ENCODE measurements at places on chromosomes 1 and 21.

DNA sequence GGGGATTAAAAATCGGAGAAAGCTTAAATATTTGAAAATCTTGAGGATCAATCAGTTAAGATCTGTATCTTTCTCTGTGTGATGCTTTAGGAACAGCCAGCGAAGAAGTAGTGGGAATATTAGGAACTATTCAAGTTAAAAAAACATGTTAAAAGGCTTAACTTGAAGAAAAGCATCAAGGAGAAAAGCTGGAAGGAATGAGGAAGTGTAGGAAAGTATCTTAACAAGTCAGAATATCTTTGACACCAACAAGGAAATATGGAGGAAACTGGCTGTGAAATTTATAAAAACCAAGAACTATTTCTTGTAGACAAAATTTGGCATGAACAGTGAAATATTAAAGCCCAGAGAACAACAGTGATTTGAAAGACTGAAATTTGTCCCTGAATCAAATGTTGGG, 60.4 kb downstream of the ATF6 start:
- DNase-seq: no peak

- DNase-seq: no peak
Observed at GRCh38 chr1:34929853-34930701, 627 bp upstream of the DLGAP3 start.

DNA sequence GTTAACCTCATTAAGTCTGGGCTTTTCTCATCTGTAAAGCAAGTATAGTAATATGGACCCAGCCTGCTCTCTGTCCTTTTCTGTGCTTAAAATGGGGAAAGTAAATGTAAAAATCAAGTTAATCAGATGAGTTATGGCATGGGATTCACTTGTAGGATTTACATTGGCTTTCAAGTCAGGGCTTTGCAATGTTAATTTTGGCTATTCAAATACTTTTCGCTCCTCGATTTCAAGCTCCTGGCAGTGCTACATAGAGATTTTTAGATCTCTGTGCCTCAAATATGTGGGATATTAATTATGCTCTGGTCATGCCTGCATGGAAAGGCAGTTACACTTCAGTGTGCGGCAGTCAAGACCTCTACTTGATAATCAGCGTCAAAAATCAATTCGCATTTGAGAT, 709.8 kb downstream of the LTN1 start:
- DNase-seq: no peak

DNA sequence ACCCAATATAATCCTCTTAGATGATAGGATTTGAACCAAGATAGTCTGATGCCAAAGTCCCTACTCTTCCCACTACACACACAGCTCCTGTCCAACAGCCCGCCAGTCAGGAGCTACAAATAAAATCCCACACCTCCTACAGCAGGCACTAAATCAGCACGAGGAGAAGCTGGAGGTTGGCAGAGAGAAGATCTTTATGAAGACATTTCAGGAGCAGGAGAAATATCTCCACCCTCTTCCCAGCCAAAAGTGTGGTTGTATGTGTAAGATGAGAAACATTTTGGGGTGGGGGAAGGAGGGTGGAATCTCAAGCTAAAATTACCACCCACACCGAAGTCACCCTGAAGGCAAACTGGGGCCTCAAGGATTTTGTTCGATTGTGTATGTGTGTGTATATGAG, 54.5 kb downstream of the PLXNA2 start:
- no peak for DNase-seq

DNA sequence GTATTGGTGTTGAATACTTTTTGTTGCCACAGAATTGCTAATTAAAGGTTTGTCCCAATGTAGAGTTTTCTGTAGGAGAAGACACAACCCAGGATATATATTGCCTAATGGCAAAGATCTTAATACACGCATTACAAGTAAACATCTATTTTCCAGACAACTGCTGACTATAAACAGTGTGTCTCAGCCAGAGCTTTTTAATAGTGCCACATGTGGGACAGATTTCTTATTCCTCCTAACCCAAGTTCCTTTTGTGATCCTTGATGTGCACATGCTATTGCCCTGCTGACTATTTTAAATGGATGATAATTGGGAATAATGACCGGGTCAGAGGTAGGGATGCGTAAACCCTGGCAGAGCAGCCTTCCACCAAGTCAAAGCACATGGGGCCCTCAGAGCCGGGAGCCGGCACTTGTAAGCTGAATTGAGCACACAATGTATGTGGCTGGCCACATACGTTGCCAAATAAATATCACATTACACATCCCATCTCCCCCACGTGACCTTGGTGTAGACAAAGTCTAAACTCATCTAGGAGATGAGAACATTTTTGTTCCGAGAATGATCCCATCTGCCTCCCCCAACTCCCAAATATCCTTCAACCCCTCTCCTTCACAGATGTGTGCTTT, 209.8 kb upstream of the NFIA start:
- DNase-seq: no peak

- DNase-seq: peak; percentile 58
Observed at GRCh38 chr1:33972676-33973395, 109.0 kb downstream of the HMGB4 start.

DNA sequence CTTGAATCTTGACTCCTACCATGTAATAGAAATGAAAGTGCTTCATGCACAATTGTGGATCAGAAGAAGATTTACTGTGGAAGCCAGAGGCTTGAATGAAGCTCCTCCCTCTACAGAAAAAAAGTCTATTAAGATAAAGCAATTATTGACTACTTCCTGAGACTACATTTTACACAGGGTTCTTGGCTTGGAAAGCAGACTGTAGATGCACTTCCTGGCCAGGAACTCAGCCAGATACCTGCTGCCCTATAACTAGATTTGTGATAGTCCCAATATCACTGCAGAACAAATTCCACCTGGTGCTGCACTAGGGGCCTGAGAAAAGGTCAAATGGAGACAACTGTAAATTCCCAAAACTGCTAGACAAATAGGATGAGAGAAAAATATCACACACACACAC, 96.8 kb upstream of the GUCA2B start:
- DNase-seq: no peak

- DNase-seq: no peak
Observed at GRCh38 chr21:33645730-33646129, 3.4 kb downstream of the ITSN1 start.

- no peak for DNase-seq
Observed at GRCh38 chr1:117162816-117163215, 41.3 kb upstream of the TRIM45 start.

GRCh38 chr1:84877592-84877991, 15.4 kb downstream of the LPAR3 start:
- DNase-seq: no peak

- DNase-seq: no peak
Observed at GRCh38 chr1:203083463-203083921, 2.3 kb downstream of the MYOG start.

DNA sequence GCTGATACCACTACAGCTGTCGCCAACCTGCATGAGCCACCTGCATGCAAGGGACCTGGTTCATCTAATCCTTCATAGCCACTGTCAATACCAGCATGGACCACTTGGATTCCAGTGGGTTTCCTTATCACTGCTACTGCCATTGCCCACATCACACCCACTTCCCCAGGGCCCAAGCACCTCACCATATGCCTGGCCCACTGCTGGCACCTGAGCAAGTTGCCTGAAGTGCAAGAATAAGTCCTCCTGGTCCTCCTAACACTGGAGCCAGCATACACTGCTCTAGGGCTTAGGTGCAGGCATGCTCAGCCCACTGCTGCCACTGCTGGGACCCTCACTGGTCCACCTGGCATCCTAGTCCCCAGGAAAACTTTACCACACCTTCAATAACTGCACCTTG, 1136.8 kb upstream of the ADGRL4 start:
- DNase-seq: no peak

DNA sequence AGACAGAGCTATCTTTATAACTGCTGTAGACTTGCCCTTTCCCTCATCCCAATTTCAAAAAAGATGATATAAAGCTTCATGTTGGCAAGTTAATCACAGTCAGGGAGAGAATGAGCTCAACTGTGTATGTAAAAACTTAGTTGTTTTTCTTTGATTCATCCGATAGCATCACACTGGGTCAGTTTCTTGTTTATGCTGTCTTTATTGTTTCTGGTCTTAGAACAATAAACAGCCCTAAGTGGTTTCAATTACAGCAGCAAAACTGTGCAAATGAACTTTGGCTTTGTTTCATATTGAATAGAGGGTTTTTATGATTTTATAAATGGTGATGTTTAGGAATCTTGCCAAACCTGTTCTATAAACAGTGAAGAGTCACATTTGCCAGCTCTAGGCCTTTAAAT, 423.8 kb upstream of the CXADR start:
- DNase-seq: no peak

DNA sequence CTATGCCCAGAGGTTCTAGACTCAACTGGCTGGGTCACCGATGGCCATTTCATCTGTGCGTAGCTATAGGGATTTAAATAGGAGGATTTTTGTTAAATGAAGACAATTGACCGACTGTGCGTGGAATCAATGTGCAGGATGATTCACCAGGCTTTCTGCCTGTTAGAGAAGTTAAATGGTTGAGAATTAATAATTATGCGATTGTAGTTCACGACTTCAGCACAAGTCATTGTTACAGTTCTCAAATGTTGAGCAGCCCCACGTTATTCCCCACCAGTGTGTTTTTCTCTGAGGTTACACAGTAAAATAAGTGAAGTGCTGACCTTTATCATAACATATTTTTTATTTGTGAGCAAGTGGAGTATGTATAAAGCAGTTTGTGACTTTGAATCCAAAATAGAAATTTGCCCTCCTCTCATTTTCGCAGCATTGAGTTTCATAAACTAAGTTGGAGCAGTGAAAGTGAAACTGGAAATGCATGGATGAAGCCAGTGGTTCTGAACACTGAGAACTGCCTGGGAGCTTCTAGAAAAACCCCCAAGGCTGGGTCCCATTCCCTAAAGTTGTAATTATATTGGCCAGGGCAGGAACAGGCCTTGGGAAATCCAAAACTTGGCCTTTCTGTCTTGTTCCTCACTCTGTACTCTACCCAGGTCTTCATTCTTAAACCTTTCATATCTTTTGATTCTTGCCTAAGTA, 102.6 kb downstream of the GALNT2 start:
- DNase-seq: no peak

DNA sequence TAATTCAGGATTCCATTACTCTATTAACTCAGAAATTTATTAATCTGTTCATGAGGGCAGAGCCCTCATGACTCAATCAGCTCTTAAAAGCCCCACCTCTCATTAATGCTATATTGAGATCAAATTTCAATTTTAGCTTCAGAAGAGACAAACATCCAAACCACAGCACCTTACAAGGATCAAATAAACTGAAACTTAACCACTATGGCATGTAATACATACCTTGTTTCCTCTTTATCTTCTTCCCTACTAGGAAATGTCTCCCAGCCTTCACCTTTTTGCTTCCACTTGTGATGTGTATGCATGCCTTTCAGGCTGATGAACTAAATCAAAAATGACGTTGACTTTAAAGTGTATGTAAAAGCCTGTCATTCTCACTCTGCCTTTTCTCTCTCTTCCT, 2121.3 kb downstream of the NCAM2 start:
- DNase-seq: no peak

DNA sequence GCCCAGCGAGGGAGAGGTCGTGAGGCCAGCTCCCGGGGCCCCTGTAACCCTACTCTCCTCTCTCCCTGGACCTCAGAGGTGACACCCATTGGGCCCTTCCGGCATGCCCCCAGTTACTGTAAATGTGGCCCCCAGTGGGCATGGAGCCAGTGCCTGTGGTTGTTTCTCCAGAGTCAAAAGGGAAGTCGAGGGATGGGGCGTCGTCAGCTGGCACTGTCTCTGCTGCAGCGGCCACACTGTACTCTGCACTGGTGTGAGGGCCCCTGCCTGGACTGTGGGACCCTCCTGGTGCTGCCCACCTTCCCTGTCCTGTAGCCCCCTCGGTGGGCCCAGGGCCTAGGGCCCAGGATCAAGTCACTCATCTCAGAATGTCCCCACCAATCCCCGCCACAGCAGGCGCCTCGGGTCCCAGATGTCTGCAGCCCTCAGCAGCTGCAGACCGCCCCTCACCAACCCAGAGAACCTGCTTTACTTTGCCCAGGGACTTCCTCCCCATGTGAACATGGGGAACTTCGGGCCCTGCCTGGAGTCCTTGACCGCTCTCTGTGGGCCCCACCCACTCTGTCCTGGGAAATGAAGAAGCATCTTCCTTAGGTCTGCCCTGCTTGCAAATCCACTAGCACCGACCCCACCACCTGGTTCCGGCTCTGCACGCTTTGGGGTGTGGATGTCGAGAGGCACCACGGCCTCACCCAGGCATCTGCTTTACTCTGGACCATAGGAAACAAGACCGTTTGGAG, 23.7 kb upstream of the TNFRSF1B start:
- no peak for DNase-seq

DNA sequence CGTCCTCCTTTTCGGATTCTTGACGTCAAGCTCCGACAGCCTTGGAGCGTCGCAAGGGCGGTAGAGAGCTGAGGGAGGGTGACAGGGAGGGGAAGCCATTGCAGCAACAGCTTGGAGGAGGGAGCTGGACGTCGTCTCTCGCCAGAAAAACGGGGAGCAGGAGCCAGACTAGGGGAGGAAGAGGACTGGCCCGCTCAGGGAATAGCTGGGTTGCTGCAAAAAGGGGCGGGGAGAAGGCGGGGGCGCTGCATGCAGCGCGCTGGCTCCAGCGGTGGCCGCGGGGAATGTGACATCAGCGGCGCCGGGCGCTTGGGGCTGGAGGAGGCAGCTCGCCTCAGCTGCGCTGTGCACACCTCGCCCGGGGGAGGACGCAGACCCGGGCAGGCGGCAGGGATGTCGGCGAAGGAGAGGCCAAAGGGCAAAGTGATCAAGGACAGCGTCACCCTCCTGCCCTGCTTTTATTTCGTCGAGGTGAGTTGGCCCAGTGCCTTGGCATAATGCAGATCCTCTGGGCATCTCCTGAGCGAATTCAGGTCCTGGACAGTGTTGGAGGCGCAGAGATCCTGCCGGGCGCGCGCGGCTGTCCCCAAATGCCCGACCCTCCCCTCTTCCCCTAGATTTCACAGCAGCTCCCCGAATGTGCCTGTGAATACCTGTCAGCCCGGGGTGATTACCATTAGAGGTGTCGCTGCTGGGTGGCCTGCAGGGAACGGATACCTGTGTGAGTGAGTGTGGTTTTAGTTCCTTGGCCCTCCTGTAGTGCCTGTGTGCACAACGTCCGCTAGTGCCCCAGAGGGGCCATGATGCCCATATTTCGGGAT, at the start of gene PLPPR4:
TSS of gene PLPPR4 (plus strand) at position 292 of the 821 bp plus-strand sequence. CDS start at position 394, 102 bp downstream.
- peak; percentile 61 for DNase-seq

DNA sequence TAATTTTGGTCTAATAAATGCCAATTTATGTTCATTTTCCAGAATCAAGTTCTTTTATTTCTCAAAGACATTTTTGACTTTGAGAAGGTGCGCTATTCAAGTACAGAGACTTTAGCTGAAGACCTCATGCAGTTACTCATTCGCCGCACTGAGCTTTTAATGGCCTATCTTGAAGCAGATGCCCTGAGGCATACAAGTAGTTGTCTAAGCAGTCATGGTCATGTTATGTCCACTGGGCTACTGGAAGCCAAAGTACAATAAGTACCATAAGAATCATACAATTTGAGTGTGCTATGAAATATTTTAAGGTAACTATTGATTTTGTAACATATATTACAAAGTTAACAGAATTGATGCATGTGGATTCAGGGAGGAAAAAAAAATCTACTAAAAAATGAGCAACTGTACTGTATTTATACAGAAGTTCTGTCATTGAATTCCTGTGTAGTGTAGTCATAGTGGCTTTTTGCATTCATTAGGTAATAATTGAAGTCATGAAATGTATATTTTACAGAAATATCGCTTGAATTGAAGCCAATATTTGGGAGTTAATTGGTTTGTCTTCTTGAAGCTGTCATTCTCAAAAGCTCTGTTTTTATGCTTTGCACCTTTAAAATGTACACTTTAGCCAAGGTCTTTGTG, 13.5 kb upstream of the NEXN start:
- no peak for DNase-seq

- DNase-seq: no peak
Observed at GRCh38 chr1:62077821-62078220, 116.8 kb upstream of the L1TD1 start.

GRCh38 chr21:37982496-37983318, 66.5 kb upstream of the KCNJ6 start:
- DNase-seq: no peak
